Ovary (tissue), 10 donors: ENCODE measurements at places on chromosomes 12 and 14.

- no peak for DNase-seq
These were observed 182.0 kb downstream of the DICER1 start for GRCh38 chr14:94975366-94975765.

GRCh38 chr12:128467882-128468281 lies 200.9 kb downstream of the TMEM132C start:
- no peak for DNase-seq

DNA sequence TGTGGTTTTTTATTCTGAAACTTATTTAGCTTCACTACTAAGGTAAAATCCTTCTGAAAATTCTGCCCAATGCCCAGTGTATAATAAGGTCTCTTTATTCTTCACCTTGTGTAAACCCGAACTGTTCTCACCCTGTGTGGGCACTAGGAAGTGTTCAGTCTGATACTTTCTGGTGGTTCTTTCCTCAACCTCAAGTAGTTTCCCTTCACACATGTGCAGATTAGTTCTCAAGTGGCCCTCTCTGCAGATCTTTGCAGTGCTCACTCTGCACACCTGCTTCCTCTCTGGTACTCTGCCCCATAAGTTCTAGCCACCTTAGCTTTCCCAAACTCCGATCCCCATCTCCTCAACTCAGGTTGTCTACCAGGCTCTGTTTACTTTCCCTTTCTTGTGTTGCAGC lies 61.6 kb downstream of the RAD51B start:
- DNase-seq = no peak

DNA sequence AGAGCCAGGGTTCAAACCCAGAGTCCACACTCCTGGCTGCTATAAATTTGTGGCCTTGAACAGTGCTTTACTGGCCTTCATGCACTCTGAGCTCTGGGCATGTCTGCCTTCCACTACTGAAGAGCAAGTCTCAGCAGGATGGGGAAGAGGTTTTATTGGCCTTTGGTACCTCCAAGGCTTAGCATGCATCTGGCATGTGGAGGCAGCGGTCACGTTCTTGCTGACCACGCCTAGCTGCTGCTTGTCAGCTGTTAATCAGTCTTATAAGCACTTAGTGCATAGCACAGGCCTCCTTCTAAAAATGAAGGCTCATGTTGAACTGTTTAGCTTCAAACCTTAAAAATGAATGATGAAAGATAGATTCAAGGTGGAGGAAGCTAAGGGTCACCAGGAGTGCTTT lies 177.5 kb downstream of the PELI2 start:
- DNase-seq = no peak

DNA sequence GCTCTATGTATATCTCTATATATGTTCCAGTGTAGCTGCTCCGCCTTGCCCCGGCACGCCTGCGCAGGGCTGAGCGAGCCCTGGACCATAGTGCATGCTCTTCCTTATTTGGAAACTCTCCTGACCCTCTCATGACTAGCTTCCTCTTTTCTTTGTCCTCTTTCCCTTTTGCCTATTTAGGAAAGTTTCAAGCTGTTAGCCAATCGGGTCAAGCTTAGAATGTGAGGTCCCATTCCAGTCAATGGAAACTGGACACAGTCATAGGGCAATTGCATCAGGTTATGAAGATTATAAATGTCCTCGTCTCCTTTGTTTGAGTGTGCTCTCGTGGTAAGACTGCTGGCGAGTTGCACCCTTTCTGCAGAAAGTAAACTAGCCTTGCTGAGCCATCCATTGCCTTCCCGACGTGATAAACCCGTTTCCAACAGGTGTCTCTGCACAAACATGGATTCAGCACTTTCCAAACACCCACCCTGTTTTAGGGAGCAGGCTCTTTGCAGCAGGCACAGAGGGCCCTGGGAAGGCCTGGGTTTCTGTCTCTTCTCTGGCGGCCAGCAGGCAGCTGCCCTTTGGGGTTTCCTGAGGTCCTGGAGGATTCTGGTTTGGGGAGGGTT lies 30.9 kb downstream of the CCDC92 start:
- no peak for DNase-seq

DNA sequence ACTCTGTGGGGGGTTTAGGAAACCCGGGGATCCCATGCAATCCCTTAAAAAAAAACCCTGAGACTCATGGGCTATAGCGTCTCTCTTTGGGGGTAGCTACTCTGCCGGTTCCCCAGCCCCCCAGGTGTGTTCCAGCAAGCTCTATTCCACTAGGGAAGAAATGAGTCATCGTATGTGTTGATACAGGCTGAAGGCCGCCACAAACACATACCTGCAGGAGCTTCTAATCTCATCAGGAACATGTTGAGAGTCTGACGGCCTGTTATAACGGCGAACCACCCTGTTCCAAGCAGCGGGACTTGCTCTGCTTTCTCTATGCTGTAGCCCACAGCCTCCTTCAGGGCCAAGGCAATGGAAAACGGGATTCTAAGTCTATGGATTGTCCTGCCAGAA lies 977 bp upstream of the KRT5 start:
- DNase-seq = no peak

DNA sequence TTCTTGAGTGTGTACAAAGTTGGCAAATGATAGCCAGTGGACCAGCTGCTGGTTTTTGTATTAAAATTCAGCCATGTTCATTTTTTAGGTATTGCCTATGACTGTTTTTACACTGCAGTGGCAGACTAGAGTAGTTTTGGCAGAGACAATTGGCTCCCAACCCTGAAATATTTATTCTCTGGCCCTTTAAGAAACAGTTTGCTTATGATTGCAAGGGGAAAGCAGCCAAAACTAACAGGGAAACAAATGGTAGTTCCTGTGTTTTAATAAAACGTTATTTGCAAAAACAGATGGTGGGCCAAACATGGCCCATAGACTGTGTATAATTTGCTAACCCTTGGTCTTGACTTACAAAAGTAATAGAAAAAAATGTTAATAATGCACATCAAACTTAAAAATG lies 110.2 kb downstream of the ALX1 start:
- no peak for DNase-seq

DNA sequence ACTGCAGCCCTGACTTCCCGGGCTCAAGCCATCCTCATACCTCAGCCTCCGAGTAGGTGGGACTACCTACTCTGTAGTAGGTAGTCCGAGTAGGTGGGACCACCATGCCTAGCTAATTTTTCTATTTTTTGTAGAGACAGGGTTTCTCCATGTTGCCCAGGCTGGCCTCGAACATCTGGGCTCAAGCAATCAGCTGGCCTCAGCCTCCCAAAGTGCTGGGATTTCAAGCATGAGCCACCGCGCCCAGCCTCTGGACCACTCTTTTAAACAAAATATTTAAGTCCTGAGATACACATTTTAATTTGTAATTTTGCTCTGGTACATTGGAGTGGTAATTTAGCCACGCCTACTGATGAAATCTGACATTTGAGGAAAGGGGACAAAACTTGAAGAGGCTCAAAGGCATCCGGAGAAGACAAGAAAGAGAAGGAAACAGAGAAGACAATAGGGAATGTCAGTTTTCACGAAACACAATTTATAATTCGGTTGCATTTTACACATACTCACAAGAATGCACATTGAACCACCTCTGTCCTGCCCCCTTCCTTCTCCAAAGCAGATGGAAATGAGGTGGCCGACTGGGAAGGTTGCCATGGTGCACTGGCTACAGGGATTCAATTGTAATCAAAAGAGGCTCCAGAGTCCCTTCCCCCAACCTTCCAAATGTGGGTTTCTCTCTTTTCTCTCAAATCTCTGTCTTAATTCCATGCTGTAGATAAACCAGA lies 9.7 kb upstream of the TUBA1A start:
- no peak for DNase-seq

- no peak for DNase-seq
These were observed 171.4 kb downstream of the EMP1 start for GRCh38 chr12:13367973-13368372.

GRCh38 chr12:111221062-111222026 lies 147.6 kb downstream of the PHETA1 start:
- no peak for DNase-seq

DNA sequence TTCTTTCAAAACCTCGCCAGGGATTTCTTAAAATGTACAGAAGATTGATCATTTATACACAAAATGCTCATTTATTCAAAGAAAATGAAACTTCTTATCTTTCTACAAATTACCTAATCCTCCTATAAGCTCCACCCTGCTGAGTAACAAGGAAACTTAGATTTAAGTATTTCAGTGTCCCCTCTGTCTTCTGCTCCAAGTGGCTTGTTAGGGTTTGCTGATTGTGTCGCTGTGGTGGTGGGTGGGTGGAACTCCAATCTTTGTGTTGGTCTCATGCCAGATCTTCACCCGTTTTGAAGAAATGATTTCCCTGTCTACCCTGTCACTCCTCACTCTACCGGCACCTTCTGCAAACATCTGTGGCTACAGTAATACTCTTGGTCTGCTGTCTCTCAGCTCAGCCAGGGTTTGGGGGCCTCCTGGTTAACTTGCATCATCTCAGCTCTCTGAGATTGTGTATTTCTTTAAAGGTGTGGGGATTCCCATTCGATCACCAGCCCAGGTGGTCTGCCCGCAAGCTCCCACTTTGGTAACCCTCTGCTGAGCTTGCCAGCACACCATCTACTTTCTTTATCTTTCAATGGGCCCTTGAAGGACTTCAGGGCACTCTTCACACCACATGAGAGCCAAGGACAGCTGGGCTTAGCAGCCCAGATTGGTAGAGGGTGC lies 73.8 kb downstream of the DRAM1 start:
- DNase-seq = no peak

- DNase-seq = no peak
These were observed 346.2 kb upstream of the STXBP6 start for GRCh38 chr14:25396128-25396527.

- no peak for DNase-seq
These were observed 434.7 kb downstream of the FUT8 start for GRCh38 chr14:65847075-65847847.

- DNase-seq = no peak
These were observed 614.8 kb downstream of the DIO2 start for GRCh38 chr14:79596551-79596950.

- no peak for DNase-seq
These were observed 18.3 kb upstream of the VASH1 start for GRCh38 chr14:76742966-76743365.

GRCh38 chr12:105480162-105480561 lies 149.7 kb downstream of the C12orf75 start:
- DNase-seq = no peak
